Pancreas (tissue), 10 donors: ENCODE measurements at places on chromosomes 6 and 20.

DNA sequence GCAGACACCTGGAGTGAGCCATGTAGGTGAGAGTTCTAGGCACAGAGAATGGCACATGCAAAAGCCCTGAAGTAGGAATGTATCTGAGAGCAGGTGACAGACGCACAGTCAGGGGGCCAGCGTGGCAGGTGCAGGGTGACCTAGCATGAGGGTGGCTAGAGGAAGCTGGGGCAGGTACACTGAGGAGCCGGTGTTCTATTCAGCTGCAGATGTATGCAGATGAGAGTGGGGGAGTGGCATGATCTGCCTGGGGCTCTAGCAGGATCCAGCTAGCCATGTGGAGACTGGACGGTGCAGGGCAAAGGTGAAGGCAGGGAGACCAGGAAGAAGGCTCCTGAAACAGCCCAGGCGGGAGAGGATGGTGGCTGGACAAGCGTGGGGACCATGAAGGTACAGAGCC is 10.7 kb downstream of the PEDS1 start:
- DNase-seq, result no peak

GRCh38 chr6:160277546-160277945 is 18.9 kb upstream of the SLC22A2 start:
- no peak for DNase-seq

DNA sequence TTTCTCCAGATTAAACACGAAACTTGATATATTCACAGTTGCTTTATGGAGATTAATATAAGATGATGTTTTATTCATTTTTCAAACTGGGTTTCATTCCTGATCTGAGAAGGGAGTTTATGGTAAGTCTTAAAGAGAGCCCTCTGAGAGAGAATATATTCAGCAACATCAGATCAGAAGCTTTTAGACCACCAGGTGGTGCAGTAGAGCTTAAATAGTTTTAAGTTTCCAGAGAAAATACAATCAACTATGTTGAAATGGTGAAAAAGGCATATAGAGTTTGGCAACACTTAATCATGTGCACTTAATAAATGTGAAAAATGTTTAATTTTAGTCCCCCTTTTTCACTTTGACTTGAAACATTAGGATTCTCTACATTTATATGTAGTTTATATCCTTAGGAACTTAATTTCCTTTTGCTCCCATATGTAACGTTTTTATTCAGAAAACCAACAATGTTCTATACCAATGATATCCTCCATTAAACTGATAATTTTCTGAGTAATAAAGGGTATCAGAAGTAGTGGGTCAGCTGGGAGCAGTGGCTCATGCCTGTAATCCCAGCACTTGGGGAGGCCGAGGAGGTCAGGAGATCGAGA is 86.4 kb upstream of the CLDN20 start:
- no peak for DNase-seq

GRCh38 chr6:135358985-135359384 is 138.6 kb downstream of the AHI1 start:
- no peak for DNase-seq

DNA sequence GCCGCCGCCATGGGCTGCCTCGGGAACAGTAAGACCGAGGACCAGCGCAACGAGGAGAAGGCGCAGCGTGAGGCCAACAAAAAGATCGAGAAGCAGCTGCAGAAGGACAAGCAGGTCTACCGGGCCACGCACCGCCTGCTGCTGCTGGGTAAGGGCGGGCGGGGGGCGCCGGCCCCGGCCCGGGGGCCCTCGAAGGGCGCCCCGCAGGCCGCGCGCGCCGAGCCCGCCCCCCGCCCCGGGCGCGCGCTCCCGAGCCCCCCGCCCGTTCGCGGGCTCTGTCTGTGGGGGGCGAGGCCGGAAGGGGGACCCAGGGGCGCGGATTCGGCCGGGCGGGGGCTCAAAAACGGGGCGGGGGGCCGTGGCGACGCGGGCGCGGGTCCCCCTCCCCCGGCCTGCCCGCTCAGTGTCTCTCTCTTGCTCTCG is 39.2 kb downstream of the GNAS start:
- DNase-seq, result peak; percentile 28

DNA sequence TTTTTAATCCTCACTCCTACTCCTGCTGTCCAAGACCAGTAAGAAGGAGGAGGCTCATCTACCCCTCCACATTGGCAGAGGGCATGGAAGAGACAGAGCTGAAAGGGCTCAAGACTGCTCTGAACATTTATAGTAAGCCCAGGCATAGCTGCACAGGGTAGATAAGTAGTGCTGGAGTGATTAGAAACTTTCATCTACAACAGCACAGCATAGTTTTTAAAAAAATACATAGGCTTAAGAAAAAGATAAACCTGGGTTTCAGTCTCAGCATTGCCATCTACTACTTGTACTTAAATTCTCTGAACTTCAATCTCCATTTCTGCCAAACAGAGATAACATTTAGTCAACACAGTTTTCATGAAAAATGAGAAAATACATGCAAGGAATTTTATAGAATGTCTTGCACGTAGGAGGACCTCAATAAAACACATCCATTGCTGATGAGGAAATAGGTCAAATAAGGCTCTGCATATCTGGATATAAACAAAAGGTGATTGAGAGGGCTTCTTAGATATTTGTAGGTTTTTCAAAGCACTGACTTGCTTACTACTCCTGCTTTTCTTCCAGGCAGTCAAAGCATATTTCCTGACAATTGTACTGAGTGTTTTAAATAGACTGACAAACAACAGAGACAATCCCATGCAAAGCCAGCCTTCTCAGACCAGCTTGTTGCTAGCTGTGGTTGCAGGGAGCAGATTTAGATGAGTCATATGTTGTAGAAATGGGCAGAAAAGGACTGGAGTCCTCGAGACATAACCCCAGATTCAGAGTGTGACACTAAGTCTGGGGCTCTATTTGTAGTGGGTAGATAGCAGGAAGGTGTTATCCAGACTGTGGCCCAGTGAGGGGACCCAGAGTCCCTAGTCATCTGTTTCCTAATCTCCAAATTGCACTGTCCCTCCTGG is 107.4 kb upstream of the TAB2 start:
- DNase-seq, result no peak
